ENCODE measurements at places on chromosomes 7 and 10. TPM values are rescaled to one million over a fixed set of nuclear protein-coding genes. Genes with fewer than 3 reads are reported as not detected.

The DPP6 gene
- not detected for total RNA-seq

The BAZ1B gene
- 71.1 TPM for total RNA-seq

The RBP3 gene
- not detected for total RNA-seq

The SPDYE1 gene
- total RNA-seq = not detected

The GPR141 gene
- not detected for total RNA-seq

The GAD2 gene
- not detected for total RNA-seq

The TSPAN13 gene
- total RNA-seq = 19.4 TPM

The CNTNAP2 gene
- not detected for total RNA-seq

The LIPF gene
- total RNA-seq = not detected

The PHYHIPL gene
- total RNA-seq = not detected

The LDB3 gene
- not detected for total RNA-seq
